Neural crest cell (in vitro differentiated cells): ENCODE measurements at places on chromosomes 4 and X. TPM values are rescaled to one million over a fixed set of nuclear protein-coding genes. Genes with fewer than 3 reads are reported as not detected.

KCNE5 gene
- total RNA-seq, result 1.9 TPM in 2 replicates

GRCh38 chr4:74335341-74336021 lies 27.2 kb downstream of the EPGN start:
- H3K27me3 ChIP-seq, result no peaks in the 10 kb centered on the region
- no peaks in the 10 kb centered on the region for H3K36me3 ChIP-seq
- H3K4me1 ChIP-seq, result no peaks in the 10 kb centered on the region
- no peak for DNase-seq
- H3K27ac ChIP-seq, result no peak overlapping the region
- H3K4me3 ChIP-seq, result no peak overlapping the region

CSAG1 gene
- not detected in 2 replicates for total RNA-seq

- no peak overlapping the region for H3K4me3 ChIP-seq
- peaks cover 3% of the 10 kb centered on the region for H3K36me3 ChIP-seq
- H3K4me1 ChIP-seq, result no peaks in the 10 kb centered on the region
- DNase-seq, result no peak
- no peak overlapping the region for H3K27ac ChIP-seq
These were observed 118.0 kb downstream of the PWWP3B start for GRCh38 chrX:106286053-106286650.

INTU gene
- 18.5 and 19.4 TPM in 2 replicates for total RNA-seq

GRCh38 chr4:67576538-67576937 lies 18.0 kb downstream of the STAP1 start:
- peaks cover 12% of the 10 kb centered on the region for H3K4me1 ChIP-seq
- no peak overlapping the region for H3K27ac ChIP-seq
- H3K4me3 ChIP-seq, result no peak overlapping the region
- H3K27me3 ChIP-seq, result no peaks in the 10 kb centered on the region

HHIP gene
- total RNA-seq, result 1.3 and 1.8 TPM in 2 replicates

GRCh38 chr4:76589402-76589801 lies 154.4 kb downstream of the SHROOM3 start:
- H3K27me3 ChIP-seq, result no peaks in the 10 kb centered on the region
- DNase-seq, result no peak
- peak overlapping the region; percentile 3 for H3K4me3 ChIP-seq
- peak overlapping the region; percentile 59 for H3K27ac ChIP-seq
- no peaks in the 10 kb centered on the region for H3K36me3 ChIP-seq
- peaks cover 68% of the 10 kb centered on the region for H3K4me1 ChIP-seq

- H3K27ac ChIP-seq, result peak overlapping the region; percentile 94
- H3K4me3 ChIP-seq, result peak overlapping the region; percentile 95
- peaks cover 25% of the 10 kb centered on the region for H3K36me3 ChIP-seq
- peaks cover 57% of the 10 kb centered on the region for H3K4me1 ChIP-seq
These were observed 2.9 kb downstream of the TMSB4X start for GRCh38 chrX:12977761-12978204.

DDX53 gene
- total RNA-seq, result not detected in 2 replicates

BEX3 gene
- 310 and 334 TPM in 2 replicates for total RNA-seq

DNA sequence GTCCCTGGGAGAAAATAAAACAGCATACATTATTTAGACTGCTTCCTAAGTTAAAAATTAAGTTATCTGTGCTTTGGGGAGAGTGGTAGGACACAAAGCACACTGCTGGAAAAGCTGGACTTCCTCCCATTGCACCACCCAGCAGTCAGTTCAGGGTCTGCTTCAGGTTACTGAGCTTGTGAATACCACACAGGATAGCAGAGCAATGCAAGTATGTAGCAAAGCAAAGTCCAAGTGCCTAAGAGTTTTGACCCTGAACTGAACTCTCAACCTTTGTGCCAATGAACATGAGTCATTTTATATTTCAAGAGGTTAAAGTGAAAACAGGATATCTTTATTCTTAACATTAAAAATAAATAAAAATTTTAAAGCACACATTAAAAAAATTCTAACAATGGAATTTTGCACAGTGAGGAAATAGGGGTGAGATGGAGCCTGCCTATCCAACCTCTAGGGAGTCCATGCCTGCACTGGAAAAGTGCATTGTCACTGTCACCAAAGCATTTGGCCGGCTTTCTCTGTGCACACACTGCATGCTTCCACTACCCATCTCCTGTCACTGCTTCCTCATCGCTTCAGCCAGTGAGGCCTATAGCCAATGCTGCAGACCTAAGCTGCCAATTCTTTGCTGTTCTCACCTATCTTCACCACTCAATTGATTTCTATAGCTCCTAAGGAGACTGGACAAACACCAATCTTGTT lies 50.9 kb downstream of the ABCG2 start:
- H3K36me3 ChIP-seq, result no peaks in the 10 kb centered on the region
- peak overlapping the region; percentile 39 for H3K27ac ChIP-seq

- H3K4me3 ChIP-seq, result no peak overlapping the region
These were observed 620 bp downstream of the CXCL10 start for GRCh38 chr4:76022677-76023076.

ARX gene
- 0.16 and 0.20 TPM in 2 replicates for total RNA-seq

FIP1L1 gene
- 67.0 and 67.1 TPM in 2 replicates for total RNA-seq

FGF2 gene
- 14.6 and 14.8 TPM in 2 replicates for total RNA-seq
